Kasumi-1 (cell line): ENCODE measurements at places on chromosomes 2 and 18.

DNA sequence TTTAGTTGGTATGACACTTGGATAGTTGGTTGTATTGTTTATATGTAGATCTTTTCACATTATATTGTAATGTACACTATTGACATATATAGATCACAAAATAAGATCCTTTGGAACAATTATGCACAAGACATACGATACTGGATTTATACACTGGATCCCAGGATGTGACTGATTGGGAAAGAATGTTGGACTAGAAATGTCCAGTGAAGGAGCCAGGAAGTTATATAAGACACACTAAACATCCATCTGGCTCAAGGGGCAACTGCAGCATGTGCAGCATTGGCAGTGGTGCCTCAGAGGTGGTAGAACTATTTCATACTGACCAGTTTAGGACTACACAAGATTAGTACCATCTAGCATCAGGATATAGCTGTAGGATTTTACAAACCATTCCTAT lies 104.9 kb downstream of the TRABD2A start:
- DNase-seq: no peak

DNA sequence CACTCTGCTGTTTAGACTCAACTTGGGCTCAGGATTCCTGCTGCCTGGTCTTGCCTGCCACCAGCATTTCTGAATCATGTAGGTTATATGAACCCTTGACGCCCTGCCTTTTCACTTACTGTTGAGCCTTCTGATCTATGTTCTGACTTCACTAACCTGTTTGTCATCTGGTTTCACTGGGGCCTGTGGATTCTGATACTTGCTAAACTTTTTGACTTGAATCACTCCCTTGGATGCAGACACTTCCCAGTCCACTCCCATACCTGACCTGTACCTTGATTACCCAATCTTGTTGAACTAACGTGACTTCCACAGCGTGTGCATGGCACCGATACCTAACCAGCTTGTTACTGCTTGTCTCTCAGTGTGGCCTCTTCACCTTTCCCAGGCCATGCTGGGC lies 35.6 kb upstream of the SPAG16 start:
- no peak for DNase-seq

DNA sequence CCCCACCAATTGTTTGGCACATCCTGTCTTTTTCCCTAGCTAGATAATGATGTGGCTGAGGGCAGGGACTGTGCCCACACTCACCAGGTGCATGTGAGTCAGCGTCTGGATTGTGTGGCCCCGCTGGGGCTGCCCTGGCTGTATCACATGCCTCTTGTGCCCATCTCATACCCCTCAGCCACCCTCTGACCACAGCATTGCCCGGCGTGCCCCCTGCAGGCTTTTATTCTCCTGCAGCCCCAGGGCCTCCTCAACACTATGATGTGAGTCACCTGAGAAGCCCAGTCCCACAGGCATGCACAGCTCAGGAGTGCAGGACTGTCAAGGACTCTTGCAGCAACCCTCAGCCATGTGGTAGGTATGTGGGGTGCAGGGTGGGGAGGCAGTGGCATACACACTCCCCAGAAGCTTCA lies 14.8 kb upstream of the STEAP3 start:
- DNase-seq: no peak

DNA sequence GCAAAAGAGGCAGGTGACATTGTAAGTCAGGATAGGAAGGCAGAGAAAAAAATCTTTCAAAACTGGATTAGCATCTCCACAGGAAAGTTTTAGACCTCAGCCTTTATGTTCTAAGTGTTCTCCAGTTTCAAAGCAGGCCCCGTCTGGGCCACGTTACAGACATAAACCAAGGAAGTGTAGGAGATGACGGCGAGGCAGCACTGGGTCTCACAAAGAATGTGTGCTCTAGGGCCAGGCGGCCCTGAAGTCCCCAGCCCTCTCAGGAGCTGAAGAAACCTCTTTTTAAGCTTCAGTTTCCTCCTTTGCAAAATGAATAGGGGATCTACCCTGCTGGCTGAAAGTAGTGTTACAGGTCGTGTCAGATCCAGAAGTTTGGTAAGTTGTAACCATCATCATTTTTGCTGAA lies 81.7 kb downstream of the SPRED2 start:
- DNase-seq: peak; percentile 35

GRCh38 chr2:127853671-127854070 lies 4.3 kb downstream of the POLR2D start:
- no peak for DNase-seq

DNA sequence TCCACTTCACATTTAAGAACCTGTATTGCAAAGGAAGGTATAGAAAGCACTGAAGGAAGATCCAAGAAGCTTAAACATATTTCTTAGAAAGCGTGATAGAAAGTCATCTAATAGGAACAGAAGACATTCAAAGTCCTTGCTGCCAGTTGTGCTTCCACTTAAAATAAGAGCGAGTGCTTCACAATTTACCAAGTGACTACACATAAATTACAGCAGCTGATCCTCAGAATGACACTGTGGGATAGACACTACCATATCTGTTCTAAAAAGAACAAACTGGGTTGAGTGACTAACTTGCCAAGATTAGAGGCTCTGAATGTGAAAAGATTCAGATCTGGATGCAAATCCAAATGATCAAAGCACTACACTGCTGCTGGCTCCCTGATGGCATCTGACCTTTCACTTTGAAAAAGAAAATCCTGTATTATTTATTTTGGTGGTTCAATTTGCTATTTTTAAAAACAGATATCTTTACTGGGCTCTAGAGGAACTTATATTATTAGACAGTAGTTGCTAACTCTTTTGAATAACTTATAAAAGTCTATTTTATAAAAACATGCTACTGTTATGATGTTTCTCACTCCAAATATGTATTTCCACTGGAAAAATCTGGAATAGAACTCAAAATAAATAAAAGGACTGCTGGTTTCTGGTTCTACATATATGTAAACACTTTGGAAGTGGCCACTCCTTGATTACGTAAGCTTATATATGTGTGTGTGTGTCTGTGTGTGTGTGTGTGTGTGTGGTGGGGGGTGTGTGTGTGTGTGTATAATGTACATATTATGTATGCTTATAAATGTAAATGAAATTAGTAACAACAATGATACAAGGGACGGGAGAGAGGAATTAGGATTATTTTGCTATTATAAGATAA lies 57.4 kb downstream of the KIDINS220 start:
- DNase-seq: no peak

GRCh38 chr2:50594233-50594632 lies 437.7 kb downstream of the NRXN1 start:
- DNase-seq: no peak

GRCh38 chr2:60745330-60745729 lies 10.7 kb upstream of the PAPOLG start:
- no peak for DNase-seq

DNA sequence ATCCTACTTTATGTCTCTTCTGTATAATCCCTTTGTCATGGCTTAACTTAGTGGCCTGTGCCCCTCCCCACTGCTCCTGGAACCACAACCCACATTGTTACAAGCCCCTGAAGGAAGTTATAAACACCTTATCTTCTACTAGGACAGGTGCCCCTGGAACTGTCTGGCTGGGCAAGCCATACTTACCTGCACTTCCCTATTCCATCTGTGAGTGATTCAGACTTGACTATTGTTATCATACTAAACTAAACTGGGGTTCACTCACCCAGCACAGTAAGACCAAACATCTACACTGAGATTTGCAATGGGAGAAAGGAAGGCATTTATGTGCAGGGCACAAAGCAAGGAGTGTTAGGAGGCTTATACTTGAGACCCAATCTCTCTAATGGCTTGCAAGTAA lies 3.7 kb upstream of the UGT1A6 start:
- no peak for DNase-seq

- DNase-seq: no peak
These were observed 187.7 kb downstream of the ICOS start for GRCh38 chr2:204124140-204124750.

GRCh38 chr2:235709969-235710879 lies 216.4 kb downstream of the AGAP1 start:
- no peak for DNase-seq

GRCh38 chr2:170525566-170525900 lies 189.6 kb upstream of the SP5 start:
- no peak for DNase-seq

GRCh38 chr2:140274891-140275290 lies 1494.7 kb upstream of the NXPH2 start:
- DNase-seq: no peak

DNA sequence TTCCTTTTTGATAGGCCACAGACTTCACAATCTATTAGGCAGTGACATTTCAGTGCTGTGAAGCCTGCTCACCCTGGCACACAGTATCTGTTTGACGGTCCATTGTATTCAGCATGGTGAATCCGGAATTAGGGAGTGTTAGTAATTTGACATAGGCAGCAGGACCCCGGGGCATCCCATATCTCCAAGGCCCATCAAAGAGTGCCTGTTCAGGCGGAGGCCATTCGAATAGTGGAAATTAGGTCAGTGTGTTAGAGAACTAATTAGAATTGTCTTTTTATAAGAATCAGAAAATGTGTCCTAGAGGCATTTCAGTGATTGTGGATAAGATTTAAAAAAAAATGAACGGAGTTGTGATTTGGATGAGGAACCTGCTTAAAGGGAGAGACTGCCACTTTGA lies 818.8 kb upstream of the SOX11 start:
- no peak for DNase-seq
